Activated CD8-positive, alpha-beta memory T cell treated with anti-CD3 and anti-CD28 coated beads, Interleukin-2, amount 50 U/mL, for 4 hours (primary cell): ENCODE measurements at places on chromosomes 3 and 15.

- DNase-seq, result no peak
Observed at GRCh38 chr3:36146404-36146803, 233.9 kb upstream of the STAC start.

GRCh38 chr3:13281507-13282357 lies 138.4 kb downstream of the NUP210 start:
- no peak for DNase-seq

GRCh38 chr3:184307915-184308314 lies 6.5 kb upstream of the EIF4G1 start:
- no peak for DNase-seq

DNA sequence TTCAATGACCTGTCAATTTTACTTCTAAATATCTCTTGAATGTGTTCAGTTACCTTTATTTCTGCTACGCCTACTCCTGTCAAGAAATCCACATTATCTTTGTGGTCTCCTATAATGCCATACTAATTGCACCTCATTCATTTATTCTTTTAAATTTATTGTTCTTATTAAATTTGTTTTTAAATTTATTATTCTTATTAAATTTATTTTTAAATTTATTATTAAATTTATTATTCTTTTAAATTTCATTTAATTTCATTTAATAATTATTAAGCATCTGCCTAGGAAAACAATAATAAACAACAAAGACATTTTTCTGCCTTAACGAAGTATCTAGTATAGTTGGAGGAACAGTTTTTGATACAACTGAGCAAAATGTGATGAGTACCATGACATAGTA lies 211.7 kb downstream of the ZPLD1 start:
- no peak for DNase-seq

GRCh38 chr15:101394654-101395053 lies 94.9 kb downstream of the PCSK6 start:
- no peak for DNase-seq

- DNase-seq, result no peak
Observed at GRCh38 chr15:53576841-53577240, 182.6 kb downstream of the WDR72 start.

DNA sequence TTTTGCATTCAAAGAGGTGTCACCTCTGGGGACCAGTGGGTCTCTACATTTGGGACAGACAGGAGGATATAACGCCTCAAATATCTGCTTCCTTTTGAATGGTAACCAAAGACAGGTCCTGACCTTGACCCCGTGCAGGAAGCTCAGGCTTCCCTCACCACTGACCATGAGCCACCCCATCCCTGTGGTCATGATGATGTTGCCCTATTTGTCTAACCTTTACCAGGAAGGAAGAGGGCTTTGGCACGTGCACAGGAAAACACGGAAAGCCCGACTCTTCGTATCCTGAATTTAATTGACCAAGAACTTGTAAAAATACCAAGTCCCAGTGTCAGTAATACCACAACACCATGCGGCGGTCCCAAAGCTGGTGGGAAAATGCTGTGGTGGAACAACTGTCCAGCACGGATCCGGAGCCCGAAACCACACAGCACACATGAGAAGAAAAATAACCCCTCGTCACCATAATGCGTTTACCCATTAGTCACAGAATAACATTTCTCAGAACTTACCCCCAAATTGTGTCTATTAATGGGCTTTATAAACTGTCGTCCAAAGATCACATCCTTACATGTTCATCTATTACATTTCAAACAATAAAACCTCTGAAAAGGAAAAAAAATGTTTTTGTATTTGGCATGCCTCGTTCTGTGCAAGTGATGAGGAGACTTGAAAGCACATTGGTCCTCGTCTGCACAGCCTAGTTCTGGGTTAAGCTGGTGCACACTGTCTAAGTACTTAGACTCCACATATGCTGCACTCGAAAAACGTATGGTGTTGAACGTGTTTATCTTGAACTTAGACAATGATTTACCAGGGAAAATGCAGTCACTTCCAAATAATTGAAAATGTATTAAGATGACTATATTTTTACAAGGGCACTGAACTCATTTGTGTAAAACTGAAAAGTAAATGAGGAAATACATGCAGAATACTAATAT lies 118.9 kb upstream of the IGF1R start:
- no peak for DNase-seq

DNA sequence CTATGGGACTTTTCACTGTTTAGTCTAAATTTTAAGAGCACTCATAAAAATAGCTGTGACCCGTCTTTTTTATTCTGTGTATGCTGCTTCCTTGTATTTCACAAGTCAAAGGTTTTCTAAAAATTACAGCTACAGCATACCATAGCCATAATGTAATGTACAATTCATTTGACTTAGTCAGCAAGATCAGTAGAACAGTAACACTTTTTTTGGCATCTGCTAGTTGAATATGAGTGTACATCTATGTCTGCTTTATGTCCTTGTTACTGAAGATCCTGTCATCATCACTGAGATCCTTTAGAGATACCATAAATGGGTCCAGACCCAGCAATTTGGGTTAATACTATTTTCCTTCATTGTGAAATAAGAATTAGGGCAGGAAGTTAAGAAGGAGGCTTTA lies 42.2 kb downstream of the CMSS1 start:
- no peak for DNase-seq

DNA sequence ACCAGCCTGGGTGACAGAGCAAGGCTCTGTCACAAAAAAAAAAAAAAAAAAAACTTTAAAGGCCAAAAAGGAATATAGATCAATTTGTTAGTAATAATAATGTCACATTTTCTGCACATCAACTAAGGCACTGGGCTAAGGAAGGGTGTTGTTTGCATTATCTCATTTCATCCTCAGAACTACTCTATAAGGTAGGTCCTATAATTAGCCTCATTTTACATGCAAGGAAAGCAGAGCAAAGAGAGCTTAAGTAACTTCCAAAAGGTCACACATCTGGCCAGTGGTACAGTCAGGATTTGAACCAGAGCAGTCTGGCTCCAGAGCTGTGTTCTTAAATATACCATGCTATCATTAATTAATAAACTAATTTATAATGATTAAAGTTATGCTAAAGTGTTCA lies 42.2 kb upstream of the SPATA12 start:
- no peak for DNase-seq

- no peak for DNase-seq
Observed at GRCh38 chr15:93060336-93061248, 28.4 kb downstream of the RGMA start.

DNA sequence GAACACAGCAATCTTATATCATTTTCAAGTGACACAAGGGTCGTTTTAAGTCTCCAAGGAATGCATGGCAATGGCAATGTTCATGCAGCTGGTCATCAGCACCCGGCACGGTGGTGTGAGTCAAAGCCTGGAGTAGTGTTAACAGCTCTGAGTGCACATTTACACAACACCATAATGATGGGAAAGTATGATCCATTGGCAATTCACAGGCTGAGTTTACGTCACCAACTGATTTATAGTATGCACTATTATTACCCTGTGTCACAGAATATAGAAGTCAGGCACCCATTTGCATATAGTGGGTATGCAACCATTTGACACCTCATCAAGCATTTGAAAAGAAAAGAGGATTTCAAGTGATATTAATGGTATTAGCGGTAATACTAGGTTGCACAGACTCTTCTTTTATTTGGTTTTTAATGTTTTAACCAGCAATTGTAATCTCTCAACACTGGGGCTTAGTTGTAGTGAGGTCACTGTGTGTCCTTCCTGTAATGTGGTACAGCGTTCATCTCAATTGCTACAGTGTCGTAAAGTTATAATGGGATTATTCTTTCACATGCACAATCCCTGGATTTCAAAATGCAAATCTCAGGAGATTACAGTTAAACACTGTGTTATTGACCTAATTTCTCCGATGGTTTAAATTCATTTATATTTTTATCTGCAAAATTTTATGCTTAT lies 113.8 kb downstream of the C3orf38 start:
- DNase-seq, result no peak

DNA sequence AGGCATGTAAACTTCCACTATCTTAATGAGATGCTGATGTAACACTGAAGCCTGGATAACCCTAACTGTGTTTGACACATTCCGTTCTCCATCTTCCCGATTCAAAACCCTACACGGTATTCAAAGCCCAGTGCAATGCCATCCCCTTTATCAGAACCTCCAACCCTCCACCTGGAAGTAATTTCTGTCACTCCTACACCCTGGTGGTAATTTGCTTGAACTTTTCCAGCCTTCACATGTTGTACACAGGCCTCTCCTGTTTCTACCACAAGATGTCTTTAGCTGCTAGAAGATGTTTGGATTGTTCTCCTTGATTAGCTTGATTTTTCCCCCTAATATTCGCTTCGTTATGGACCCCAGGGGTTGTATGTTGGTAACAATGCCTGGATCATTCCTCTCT lies 208.9 kb downstream of the CHST2 start:
- no peak for DNase-seq

DNA sequence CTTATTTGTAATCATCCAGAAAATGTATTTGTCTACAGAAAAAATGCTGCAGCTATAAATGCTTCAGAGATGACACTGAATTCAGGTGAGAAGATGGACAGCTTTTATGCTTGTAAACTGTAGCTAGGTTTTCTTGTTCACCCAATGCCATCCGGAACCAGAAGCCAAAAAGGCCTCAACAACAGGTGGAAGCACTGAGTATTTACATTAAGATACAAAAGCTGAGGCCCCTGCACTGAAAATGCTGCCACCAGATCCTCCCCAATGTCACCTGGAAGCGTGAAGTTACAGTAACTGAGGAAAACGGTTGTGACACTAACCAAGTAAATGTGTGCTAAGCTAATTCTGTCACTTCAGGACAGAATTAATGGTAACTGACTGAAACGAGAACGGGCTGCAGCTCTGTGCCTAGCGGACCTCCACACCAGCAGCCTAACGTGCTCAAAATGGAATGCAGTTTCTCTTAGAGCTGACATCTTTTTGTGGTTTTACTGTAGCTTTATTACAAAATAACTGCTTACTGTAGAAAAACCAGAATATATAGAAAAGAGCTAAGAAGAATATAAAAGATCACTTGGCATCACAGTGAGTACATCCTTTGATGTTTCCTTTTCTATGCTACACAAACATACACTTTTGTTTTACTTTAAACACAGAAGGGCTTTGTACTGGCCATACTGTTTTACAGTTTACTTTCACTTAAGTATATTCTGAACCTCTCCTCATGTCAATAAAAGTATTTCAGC lies 7.6 kb downstream of the CHSY1 start:
- no peak for DNase-seq

DNA sequence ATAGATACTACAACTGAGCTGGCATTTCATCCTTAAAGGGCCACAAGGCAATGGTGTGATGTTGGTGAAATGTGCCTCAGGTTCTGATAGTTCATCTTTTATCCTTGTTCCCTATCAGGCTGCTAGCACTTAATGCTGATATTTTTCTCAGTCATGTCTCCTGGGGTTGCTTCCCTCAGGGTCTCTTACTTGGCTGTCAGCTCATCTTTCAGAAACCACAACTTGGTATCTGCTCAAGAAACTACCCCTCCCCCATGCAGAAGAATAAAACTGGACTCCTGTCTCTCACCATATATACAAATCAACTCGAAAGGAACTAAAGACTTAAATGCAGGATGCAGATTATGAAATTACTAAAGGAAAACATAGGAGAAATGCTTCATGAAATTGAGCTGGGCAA lies 308.1 kb downstream of the CHST2 start:
- no peak for DNase-seq

GRCh38 chr15:85690561-85691231 lies 104.0 kb downstream of the KLHL25 start:
- DNase-seq, result peak; percentile 44

DNA sequence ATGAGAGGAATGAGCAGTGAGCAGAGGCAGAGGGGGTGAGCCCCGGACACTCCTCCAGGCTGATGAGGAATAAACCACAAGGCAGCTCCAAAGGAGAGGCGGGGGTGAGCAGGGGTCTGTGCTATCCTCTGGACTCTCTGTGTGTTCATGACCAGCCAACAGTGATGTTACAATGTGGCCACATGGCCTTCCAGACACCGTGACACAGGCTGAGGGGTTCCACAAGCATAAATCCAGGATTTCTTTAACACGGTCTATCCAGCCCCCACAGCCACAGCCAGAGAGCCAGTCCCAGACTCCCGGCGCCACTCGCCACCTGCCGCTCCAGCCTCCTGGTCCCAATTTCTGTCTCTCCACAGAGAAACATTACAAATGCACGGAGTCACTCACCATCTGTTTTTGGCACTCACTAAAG lies 24.4 kb downstream of the XXYLT1 start:
- no peak for DNase-seq

DNA sequence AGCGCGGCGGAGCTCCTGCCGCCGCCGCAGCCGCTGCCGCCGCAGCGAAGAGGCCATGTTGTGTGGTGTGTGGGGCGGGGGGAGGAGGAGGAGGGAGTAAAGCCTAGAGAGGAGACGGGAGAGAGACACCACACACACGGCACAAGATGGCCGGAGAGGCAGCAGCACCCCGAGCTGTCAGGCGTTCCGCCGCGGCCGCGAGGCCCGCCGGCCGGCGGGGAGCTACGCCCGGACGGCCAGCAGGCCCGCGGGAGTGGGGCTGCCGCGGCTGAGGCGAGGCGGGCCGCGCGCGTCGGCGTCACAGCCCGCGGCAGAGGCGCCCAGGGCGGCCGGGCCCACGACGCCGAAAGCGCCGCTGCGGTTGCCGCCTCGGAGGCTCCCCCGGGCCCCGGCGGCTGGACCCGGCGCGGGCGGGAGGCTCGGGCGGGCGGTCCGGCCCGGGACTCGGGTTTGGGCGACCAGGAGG lies 17.4 kb upstream of the CHD2 start:
- DNase-seq, result no peak

- peak; percentile 57 for DNase-seq
Observed at GRCh38 chr15:89760303-89761008, 9.4 kb upstream of the MESP1 start.

GRCh38 chr3:39134305-39134704 lies 19.1 kb downstream of the CSRNP1 start:
- DNase-seq, result peak; percentile 8

- no peak for DNase-seq
Observed at GRCh38 chr3:32595323-32595722, 24.7 kb upstream of the DYNC1LI1 start.

DNA sequence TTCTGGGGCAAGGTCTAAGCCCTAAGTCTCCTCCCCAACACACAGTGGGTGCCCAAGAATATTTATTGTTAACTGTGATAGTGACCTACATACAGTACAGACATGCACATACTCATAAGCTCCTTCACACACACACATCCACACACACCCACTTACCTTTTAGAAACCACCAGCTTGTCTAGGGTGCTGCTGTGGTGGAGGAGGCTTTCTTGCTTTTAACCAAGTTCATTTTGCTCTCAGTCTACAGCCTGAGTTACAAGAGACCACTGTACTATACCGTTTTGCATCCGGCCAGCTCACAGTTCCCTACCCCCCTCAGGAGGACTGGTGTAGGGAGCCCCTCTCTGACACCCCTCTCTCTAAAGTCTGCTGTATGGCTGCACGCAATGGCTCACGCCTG lies 16.7 kb downstream of the DAPK2 start:
- no peak for DNase-seq

DNA sequence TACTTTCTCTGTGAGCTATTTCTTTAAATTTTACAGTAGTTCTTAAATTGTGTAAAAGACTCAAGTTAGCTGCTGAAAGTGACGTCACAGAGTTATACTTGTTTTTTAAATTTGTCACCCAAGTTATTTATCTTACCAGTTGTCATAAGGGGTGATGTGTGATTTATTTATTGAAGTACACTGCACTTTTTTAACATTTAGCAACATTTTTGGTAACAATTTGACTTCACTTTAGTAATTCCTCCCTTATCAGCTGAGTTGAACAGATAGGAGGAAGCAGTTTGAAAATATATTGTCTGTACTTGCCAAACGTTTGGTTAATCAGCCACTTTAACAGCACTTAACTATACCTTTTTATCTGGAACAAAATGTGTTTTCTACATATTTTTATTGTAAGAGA lies 3.8 kb downstream of the STT3B start:
- DNase-seq, result no peak
